ENCODE measurements at places on chromosomes 13 and 19.

DNA sequence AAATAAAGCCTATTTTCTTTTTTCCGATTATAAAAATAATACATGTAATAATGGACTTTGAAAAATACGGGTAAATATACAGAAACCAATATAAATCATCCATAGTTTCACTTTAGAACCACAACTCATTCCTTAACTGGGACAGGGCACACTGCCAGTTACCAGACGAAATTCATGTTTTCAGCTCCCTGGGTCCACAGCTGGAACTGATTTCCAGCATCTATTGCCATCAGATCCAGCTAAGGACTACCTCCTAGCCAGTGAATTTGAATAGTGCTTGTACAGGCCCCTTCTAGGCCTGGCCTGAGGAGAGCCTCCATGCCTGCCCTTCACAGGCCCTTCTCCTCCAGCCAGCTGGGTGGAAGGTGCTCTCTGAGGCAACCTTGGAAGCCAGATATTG lies 30.0 kb upstream of the ATP12A start:
- DNase-seq, result no peak

DNA sequence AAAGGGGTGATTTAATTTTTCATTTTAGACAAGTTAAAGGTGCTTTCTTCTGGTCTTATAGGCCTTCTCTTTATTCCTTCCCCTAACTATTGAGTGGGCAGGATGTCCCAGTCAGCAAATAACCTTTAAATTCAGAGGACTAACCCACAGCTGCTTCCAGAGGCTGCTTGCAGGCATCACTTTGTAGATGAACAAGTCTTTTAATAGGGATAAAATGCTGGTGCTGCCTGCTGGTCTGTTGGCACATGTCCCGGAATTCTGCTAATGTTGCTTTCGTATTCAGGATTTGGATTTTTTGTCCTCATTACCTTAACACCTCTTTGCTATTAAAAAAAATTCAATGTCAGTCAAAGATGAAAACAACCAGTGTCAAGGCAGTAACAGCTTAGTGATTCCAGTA lies 132.7 kb upstream of the KL start:
- DNase-seq, result no peak

DNA sequence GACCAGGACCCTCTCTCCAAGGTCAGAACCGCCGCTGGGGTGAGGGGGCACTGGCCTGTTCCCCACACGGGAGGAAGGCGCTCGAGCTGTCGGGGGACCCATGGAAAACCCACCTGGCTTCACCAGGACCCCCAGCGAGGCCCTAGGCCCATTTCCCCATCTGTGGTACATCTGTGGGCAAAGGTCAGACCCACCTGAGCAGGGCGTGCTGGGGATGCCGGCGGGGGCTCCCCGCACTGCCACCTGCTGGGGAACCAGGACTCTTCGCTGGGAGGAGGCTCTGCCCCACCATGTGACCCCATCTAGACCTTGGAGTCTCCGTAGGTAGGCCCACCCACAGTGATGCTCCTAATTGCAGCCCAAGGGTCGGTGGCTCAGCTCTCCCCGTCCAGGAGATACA lies 511 bp downstream of the WDR88 start:
- no peak for DNase-seq

GRCh38 chr13:113077566-113077952 lies 28.0 kb upstream of the F7 start:
- DNase-seq, result no peak

- no peak for DNase-seq
Observed at GRCh38 chr19:37988758-37989635, 82.0 kb downstream of the SIPA1L3 start.

GRCh38 chr13:85717921-85718320 lies 81.3 kb downstream of the SLITRK6 start:
- no peak for DNase-seq

DNA sequence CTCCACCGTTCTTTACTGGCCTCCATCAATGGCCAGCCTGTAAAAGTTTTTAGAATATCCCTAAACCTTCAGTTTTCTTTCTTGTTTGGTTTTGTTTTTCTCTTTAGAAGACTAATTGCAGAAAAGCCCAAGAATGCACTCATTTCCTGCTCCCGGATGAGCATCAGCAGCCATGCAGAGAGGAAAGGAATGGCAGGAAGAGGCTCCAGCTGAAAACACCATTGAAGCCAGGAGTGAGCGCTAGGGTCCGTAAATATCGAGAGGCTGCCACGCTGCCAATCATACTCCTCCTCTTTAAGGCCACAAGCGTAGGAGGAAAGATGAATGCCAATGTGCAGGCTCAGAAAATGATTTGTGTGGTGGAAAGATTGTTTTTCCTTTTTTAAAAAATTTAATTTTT lies 57.4 kb upstream of the UBE2L5 start:
- DNase-seq, result no peak

DNA sequence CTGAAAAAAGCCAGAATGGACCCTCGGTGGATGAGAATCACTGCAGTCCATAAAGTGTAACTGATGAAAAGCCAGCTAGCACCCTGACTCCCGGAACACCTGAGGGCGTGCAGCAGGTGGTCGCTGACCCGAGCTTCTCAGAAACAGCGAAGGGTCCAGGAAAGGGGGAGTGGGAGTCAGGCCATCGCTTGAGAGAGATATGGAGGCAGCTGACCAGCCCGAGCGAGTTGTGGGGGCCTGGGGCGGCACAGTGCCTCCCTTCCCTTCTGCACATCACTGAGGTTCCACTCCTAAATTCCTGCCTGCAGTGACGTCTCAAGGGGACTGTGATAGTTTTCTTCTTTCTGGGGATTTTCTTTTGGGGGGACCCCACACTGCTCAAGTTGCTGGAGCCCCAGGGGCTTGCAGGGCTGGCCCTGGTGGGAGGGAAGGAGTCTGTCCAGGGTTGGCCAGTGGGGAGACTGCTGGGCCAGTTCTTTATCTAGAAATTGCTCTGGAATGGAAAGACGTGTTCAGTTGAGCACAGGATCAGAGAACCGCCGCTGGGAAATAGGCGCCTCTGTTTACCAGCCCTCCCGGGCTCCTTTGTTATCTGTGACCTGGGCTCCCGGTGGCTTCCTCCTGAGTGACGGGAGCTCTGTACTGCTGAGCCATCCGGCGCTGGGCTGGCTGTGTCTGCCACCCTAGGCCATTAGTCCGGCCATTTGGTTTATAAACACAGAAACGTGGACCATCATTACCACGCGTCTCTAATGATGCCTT lies 71.3 kb downstream of the RAB20 start:
- no peak for DNase-seq

DNA sequence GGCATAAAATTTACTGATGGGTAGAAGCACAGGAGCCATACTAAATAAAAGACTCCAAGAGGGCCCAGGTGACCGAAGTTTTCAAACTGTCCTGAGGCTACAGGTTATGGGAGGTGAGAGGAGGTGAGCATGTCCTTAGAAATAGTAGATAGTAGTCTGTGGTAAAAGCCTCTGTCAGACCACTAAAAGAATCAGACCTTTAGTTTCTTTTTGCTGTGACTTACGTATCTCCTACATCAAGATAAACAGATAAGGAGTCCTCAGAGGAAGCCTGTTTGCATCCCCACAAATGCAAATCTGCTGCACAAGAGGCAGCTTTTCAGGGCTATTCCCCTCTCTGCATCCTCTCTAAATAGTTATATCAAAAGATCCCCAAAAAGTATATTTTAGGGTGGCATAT lies 711.6 kb upstream of the SLITRK6 start:
- no peak for DNase-seq

- no peak for DNase-seq
Observed at GRCh38 chr19:19459707-19460251, 54.3 kb downstream of the GATAD2A start.

DNA sequence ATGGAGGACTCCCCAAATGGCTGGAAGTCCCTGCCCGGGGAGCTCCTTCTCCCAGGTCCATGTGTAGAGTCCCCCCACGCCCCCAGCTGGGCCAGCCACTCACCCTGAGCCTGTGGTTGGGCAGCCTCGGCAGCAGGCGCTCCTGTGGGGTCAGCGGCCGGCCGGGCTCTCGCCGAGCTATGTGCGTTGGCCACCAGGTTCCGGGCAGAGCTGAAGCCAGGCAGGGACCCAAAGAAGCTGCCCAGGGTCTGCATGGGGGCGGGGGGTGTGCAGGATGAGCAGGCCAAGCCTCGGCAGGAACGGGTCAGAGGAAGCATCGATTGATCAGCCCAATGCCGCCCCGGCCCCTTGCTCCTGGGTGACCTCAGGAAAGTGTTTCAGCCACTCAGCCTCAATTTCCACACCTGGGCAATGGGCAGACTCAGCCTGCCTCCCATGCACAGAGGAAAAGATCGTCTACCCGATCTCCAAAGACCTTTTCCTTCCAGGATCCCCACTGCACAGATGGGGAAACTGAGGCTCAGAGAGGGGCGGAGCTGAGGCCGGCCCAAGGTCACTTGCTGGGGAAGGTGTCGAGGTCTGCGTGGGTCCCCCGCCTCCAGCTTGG lies 732 bp downstream of the PLIN4 start:
- DNase-seq, result no peak

DNA sequence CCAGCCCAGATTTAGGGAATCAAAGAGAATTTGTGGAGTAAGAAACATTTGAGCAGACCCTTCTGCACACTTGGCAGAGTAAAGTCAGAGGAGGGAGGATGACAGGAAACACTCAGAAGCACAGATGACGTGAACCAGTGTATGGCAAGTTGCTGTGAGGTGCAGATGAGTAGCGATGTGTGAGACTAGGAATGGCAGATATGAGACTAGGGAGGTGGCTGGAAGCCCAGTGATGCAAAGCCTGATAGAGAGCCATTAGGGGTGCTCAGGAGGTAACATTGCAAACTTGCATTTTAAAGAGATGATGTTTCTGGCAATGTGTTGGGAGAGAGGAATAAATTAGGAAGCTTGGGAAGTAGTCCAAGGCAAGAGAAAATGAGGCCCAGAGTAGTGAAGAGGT lies 44.0 kb downstream of the PCDH17 start:
- DNase-seq, result no peak

- DNase-seq, result no peak
Observed at GRCh38 chr19:901216-902092, 8.2 kb downstream of the RNU6-9 start.

DNA sequence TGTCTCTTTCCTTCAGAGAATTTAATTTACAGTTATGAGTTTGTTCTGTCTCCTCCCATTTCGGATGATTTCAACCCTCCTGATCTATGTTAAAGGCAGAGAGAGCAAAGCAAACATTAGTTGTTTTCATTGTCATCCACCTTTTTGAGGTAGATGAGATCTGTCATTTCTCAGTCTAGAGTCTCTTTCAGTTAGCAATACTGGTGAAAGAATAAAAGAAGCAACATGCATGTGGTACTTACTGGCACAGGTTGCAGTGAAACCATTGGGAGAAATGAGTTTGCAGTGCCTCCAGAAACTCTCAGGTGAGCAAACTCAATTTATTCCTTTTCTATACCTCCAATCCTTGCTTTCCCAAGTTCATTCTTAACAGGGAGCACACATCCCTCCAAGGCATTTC lies 99.4 kb downstream of the RBM26 start:
- no peak for DNase-seq

DNA sequence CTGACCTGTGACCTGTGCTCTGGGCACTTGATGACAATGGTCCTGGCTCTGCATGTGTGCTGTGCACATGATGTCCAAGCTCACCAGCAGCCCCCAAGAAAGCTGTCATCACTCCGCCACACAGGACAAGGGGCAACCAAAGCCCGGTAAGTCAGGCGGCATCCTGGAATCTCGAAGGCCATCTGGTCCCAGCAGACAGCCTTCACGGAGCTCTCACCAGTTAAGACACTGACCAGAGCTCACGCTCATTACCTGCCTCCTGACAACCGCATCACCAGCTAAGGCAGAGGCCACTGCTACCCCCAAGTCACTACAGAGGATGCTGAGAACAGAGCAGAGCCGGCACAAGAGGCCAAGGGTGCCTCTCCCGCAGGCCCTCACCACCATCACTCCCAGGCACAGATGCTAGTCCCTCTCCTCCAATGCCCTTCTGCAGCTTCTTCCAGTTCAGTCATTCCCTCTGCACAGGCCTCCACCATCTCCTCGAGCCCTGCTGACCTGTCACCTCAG lies 10.6 kb downstream of the PPP6R1 start:
- no peak for DNase-seq

DNA sequence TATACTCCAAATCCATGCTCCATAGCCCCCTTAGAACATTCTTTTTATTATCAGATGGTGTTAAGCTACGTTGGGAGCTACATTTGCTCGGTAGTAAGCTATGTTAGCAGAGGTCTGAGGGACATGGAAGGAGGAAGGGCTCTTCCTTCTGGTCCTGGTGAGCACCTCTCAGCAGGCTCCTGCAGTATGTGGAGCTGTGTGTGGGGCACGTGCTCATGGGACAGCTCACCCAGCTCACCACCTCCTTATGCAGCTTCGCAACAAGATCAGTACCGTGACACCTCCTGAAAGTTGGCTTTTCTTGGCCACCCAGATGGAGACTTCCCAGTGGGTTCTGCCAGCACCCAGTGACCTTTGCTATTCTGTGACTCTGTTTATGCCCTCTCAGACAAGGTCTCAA lies 400.5 kb upstream of the SLC10A2 start:
- no peak for DNase-seq

- no peak for DNase-seq
Observed at GRCh38 chr13:41652735-41653361, 195.5 kb downstream of the RGCC start.

- DNase-seq, result peak; percentile 4
Observed at GRCh38 chr13:80141123-80141849, 199.6 kb downstream of the SPRY2 start.

DNA sequence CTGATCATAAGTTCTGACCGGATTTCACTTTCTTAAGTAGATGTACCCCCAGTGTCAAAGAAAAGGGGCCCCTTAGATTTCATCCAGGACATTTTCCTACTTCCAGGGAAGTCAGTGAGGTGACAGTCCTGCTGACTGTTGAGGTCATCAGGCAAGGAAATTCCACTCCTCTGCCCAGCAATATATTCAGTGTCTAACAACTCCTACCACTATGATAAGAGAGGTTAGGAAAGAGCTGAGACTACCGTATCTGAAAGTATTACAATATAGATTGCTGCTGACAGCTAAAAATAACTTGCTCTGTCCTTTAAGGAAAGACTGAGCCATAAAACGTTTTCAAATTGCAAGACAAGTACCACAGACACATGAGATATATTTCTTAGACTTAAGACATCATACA lies 325.1 kb downstream of the EFNB2 start:
- no peak for DNase-seq

- no peak for DNase-seq
Observed at GRCh38 chr19:28889941-28890670, 322.8 kb downstream of the UQCRFS1 start.
